Stimulated activated CD8-positive, alpha-beta memory T cell treated with anti-CD3 and anti-CD28 coated beads, Interleukin-4, amount 100 ng/mL, for 48 hours (primary cell): ENCODE measurements at places on chromosomes 11 and 22.

DNA sequence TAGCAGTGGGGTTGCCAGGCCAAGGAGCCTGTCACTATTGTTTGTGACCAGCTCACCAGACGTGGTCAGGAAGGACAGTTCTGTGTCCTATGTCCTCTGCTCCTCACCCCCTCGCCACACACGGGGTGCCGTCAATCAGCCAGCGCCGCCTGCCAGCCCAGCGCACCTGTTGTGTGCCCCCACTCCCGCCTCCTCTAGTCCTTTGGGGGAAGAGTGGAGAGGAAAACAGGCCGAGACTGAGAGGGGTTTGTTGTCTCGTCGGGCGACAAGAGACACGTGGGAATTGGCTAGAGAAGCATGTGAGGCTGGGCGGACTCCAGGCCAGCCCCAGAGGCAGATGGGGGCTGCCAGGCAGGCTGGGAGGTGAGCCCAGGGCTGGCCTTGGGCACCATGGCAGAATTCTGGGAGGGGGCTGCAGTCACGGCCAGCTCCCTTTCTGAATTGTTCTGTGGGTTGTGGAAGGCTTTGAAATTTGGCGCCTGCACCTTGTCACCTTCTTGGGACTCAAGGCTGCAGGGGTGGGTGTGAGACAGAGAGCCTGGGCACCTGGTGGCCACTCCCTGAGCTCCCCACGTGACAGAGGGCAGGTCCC, 3.1 kb upstream of the KCNQ1OT1 start:
- DNase-seq = no peak

GRCh38 chr11:61688365-61689163, 8.4 kb downstream of the DAGLA start:
- no peak for DNase-seq

GRCh38 chr22:20062766-20063083, 17.3 kb upstream of the DGCR8 start:
- DNase-seq = no peak

DNA sequence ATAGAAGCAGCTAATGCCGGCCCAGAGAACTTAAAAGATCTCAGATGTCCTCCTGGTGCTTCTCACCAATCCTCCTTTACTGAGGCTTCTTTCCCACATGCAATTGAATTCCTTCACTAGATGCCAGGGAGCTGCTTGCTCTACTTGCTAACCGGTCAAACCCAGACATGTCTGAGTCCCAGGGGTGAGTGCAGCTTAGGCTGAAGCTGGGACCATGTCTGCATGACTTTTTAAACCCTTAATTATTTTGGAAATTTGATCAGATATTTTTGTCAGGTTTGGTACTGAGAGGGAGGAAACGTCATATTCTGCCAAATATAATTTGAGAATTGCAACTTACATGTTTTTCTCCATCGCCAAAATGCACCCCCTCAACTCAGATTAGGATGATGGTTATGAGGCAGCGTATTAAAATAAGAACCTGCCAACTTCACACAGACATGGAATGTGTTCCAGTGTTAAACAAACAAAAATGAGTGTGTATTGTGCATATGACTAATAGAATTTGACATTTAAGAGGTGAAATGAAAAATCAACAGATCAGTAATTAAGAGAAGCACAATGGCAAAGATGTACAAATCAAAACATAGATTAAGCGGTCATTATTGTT, 529.5 kb downstream of the ETS1 start:
- DNase-seq = no peak

DNA sequence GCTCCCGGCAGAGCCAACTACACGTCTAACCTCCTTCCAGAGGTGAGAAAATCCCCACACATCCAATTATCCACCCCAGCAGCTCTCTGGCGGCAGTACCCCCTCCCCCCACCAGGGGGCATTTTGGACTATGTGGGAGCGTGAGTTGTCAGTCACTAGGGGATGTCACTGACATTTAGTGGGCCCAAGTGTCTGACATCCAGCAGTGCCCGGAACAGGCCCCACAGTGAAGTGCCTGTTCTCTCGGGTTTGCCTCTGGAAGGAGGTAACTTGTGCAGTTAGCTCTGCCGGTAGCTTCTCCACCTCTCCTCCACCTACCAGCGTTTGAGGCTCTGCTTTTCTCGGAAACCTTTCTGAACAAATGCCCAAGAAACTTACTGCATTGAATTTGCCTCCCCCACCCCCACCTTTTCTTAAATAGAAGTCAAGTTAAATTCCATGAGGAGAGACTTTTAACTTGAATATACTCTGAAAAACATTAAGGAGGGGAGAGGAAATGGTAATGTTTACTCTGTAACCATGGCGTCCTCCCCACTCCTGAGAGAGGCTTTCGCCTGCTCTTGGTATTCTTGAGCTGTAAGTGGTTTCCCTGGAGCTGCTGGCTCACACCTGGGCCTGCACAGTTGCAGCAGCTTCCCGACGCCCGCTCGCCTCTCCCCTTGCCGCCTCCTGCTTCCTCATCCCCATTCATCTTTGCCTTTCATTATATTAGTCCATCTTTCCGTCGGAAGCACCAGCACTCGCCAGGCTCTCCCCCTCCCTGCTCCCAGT, 112.8 kb downstream of the WNT7B start:
- peak; percentile 94 for DNase-seq

DNA sequence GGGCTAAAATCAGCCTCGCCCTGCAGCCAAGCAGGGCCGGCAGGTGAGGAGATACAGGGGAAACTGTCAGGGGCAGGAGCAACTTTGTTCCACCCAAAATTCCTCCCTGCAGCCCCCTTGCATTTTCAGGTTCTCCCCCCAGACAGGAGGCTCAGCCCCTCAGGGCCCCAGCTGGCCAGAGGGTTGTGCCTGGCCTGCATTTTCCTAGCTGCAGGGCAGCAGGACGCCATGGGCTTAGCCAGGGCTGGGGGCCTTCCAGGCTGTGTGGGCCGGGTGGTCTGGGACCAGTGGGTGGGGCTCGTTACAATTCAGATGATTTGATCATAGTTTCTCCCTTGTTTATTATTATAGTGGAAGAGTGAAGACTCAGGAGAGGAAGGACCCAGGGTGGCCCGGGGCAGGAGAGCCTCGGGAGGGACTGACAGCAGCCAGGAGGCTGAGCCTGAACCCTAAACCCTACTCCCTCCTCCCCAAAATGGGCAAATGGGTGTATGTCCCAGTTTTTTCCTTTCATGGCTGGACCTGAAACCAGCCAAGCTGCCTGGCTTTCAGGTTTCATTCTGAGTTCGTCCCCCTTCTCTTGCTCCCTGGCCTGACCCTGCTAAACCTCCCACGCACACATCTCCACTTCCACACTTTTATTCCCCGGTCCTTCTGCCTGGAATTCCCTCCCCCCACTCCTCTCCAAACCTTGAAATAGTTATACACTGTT, 40.0 kb downstream of the AHNAK start:
- DNase-seq = no peak

DNA sequence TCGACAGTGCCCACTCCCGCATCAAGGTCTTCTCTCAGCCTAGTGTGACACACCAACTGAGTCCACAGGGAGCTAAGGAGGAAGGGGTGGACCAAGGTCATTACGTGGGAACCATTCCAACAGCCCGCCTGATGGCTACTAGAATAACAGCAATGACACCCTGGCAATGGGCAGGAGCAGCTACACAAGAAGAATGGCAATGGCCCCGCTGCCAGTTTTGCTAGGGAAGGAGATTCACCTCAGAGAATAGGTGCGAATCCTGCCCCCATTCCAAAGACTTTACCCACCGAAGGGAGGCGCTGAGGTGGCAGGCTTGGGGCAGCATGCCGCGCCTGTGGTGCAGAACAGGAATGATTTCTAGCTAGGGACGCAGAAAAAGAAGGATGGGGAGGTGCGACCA, 9.1 kb downstream of the WT1 start:
- no peak for DNase-seq
